ENCODE measurements at places on chromosomes 7 and 10. TPM values are rescaled to one million over a fixed set of nuclear protein-coding genes. Genes with fewer than 3 reads are reported as not detected.

Gene AFAP1L2
- 2.5 TPM for total RNA-seq

Gene NEUROD6
- not detected for total RNA-seq

Gene LRRN3
- total RNA-seq: 101 TPM

Gene TMEM196
- not detected for total RNA-seq

Gene LIPK
- not detected for total RNA-seq

Gene ARHGAP12
- total RNA-seq: 5.3 TPM

Gene TRIP6
- 36.8 TPM for total RNA-seq

Gene WNT16
- total RNA-seq: 0.09 TPM

Gene UCMA
- not detected for total RNA-seq

Gene PLEKHA1
- 14.5 TPM for total RNA-seq

Gene CYP3A7
- not detected for total RNA-seq

DNA sequence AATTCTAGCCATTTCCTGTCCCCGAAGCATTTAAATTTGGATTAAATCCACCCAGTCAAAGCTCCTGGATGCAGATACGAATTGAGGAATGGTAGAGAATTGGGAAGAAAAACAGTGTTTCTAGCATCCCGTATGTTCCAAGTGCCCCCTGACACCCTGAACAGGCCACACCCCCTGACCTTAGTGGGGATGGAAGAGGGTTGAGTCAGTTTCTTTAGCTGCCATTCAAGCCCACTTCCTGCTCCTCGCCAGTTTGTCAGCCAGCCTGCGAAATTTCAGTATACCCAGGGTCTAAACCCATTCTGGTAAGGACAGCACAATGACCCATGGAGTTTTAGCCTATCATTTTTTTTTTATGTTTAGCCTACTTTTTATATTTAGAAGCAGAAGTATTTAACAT is 101.1 kb downstream of the PKD1L1 start:
- H3K27ac ChIP-seq: no peak overlapping the region
- no peak for DNase-seq
- no peak overlapping the region for H3K4me3 ChIP-seq
- H3K36me3 ChIP-seq: no peaks in the 10 kb centered on the region

GRCh38 chr10:121791761-121792160 is 136.1 kb downstream of the ATE1 start:
- DNase-seq: no peak
- peaks cover 3% of the 10 kb centered on the region for H3K36me3 ChIP-seq
- no peak overlapping the region for H3K27ac ChIP-seq
- no peak overlapping the region for H3K4me3 ChIP-seq
- H3K27me3 ChIP-seq: no peaks in the 10 kb centered on the region

DNA sequence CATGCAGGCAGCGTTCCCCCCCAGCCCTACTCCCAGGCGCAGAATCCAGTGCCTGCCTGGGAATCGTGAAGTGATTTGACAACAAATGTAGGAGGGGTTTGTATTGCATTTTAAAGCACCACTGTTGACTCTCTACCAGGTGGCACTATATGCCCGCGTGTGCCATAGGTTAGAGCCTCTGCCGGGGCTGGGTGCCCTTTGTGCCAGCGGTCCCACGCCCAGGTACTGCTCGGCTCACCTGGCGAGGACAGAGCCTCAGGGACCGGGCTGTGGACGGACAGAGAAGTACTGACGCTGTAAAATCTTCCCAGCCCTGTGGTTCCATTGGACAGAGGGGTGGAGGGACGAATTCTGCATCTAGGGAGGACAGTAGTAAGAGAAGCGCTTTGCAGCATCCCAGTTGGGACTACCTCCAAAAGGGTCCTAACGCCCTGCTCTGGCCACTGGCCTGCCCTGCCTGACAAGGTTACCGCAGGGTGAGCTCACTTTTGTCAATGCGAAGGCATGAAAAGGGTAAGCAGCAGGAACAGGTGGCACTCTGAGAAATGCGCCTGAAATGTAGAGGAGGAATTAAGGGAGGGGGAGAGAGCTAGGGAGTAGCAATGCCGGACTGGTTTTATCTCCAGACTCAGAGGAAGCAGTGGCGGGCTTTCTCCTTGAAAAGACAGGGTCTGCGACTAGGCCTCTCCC is 788 bp upstream of the CACNA2D1 start:
- H3K36me3 ChIP-seq: no peaks in the 10 kb centered on the region
- no peak overlapping the region for H3K4me3 ChIP-seq
- no peaks in the 10 kb centered on the region for H3K27me3 ChIP-seq
- no peak for DNase-seq

- no peak overlapping the region for H3K27ac ChIP-seq
- DNase-seq: no peak
- no peaks in the 10 kb centered on the region for H3K27me3 ChIP-seq
- no peaks in the 10 kb centered on the region for H3K36me3 ChIP-seq
- no peak overlapping the region for H3K4me3 ChIP-seq
These were observed 256.2 kb upstream of the CACNA2D1 start for GRCh38 chr7:82699773-82700186.

DNA sequence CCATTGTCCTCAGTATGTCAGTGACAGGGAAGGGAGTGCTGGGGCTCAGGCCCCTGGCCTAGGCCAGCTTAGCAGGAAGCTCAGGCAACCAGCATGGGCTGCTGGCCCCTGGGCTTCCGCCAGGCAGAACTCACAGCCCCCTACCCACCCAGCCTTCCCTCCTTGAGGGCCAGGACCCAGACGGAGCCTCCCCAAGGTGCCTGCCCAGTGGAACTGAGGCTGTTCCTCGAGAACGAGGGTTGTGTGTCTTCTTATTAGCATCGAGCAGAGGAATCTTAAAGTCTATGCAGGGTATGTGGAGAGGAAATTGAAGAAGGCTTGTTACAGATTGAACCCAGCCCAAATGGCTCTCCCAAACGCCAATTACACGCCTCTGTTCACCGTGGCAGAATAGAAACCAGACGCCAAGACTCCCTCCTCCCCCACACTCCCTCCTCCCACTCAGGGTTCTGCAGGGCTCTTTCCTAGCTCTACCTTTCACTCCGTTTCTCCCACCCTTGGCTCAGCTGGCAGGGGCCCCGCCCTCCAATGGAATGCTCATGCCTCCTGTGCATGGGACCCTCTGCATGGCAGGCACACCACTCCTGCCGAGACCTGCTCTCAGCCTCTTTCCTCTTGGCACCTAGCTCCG is 134.4 kb downstream of the ZMIZ1 start:
- DNase-seq: no peak
- H3K4me3 ChIP-seq: no peak overlapping the region
- no peaks in the 10 kb centered on the region for H3K27me3 ChIP-seq

- H3K27ac ChIP-seq: no peak overlapping the region
- no peaks in the 10 kb centered on the region for H3K36me3 ChIP-seq
- no peak overlapping the region for H3K4me3 ChIP-seq
- DNase-seq: no peak
- no peaks in the 10 kb centered on the region for H3K4me1 ChIP-seq
These were observed 19.8 kb downstream of the CREB5 start for GRCh38 chr7:28432105-28432504.

DNA sequence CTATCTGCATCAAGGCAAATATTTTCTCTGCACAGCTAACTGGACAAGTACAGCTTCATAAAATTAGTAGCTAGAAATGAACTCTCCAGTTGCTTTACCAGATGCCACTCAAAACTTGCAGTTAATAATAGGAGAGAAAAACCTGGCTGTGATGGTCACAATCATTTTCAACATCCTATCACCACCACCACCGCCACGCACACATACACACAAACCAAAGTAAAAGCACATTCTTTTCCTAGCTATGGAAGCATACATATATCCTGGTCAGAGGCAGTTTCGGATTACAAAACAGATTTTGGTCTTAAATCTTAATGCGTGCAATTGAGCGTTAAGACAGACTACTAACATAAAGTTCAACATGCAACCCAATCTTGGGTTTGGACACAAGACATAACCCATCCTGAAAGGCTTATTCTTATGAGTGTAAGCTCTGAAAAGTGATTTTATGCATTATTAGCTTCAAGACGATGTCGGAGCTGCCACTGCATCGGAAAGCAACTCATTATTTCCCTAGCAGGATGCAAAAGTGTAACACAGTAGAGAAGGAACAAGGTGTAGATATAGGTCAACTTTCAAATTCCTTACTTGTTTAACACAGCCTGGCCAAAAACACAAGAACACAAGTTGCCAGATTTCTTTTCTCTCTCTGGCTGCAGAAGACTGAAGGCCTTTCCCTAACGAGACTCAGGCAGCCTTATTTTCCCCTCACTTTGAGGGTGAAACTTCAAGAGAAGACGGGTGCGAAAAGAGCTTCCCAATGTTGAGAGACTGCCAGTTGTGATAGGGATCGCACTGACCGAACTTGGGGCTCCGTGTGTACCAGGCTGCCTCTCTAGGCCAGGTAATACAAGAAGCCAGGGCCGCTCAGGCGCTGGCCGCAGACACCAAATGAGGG is 1.2 kb downstream of the CACUL1 start:
- peak overlapping the region; percentile 77 for H3K27ac ChIP-seq
- H3K4me1 ChIP-seq: peaks cover 30% of the 10 kb centered on the region
- no peak for DNase-seq
- peak overlapping the region; percentile 95 for H3K4me3 ChIP-seq
- no peaks in the 10 kb centered on the region for H3K27me3 ChIP-seq

DNA sequence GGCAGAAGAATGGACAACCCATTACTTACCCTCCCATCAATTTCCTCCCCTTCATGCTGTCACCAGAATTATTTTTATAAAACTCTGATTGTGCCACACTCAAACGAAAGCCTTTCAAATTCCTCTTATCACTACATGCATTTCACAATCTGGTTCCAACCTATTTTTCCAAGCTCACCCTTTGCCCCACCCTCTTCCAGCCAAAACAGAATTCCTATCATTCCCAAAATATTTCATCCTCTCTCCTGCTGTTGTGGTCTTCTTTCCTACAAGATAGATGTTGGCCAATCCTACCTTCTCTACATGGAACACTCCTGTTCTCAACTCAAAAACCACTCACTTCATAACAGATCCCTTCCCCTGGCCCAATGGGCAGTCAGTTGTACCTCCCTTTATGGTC is 111.5 kb downstream of the ELAPOR2 start:
- no peak overlapping the region for H3K27ac ChIP-seq
- no peak overlapping the region for H3K4me3 ChIP-seq
- no peaks in the 10 kb centered on the region for H3K4me1 ChIP-seq
- H3K36me3 ChIP-seq: no peaks in the 10 kb centered on the region
- DNase-seq: no peak

DNA sequence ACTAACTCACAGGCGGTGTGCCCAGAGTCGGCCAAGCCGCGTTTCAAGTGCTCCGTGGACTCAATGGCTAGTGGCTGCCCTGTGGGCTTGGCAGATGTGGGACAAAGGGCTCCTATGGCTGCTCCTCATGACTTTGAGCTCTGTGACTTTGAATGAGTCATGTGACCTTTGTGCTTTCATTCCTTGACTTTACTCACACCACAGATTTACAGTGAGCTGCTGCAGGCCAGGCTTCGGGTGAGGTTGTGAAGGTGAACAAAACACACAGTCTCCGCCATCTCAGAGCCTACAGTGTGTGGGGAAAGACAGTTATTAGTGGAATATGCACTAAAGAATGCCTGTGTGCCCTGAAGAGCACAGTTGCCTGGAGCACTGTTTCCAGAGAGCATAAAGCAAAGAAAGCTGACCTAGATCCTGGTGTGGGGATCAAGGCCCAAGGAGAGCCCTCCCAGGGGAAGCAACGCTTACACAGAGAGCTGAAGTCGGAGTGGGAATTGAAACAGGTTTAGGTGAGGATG is 29.7 kb upstream of the PLEKHA1 start:
- H3K27me3 ChIP-seq: no peaks in the 10 kb centered on the region
- H3K4me3 ChIP-seq: no peak overlapping the region
- no peaks in the 10 kb centered on the region for H3K4me1 ChIP-seq
- no peak for DNase-seq

DNA sequence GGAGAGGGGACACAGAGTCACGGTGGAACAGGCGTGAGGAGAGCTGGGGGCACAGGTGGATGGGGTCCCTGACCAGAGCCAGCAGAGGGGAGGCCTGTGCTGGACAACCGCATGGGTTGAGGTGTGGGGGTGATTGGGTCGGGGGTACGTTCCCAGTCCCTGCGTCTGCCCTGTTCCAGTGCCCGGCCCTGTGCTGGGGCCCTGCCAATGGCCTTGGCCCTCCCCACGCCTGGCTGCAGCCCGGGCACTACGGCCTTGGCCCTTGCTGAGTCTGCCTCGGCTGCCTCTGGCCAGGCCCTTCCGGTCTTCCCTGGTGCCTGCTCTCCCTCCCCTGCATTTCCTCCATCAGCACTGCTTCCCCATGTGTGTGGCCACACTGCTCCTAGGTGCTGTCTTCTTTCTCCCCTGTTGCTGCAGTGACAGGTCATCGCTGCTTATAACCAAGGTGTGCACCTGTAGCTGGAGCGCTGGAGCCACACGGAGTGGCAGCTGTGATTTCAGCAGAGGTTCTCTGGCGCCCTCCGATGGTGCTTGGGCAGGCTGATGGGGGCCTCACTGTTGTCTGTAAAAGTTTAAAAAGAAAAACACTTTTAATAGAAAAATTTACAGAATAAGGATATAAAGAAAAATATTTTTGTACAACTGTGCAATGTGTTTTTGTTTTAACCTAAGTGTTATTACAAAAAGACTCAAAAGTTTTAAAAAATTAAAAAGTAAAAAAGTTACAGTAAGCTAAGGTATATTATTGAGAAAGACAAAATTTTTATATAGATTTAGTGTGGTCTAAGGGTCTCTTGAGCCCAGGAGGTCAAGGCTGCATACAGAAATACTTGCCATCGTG is 45.2 kb upstream of the BHLHA15 start:
- peak; percentile 62 for DNase-seq

GRCh38 chr10:131833013-131833412 is 67.8 kb upstream of the PPP2R2D start:
- no peaks in the 10 kb centered on the region for H3K36me3 ChIP-seq
- H3K4me1 ChIP-seq: no peaks in the 10 kb centered on the region
- DNase-seq: no peak
- no peak overlapping the region for H3K27ac ChIP-seq
- H3K4me3 ChIP-seq: no peak overlapping the region

DNA sequence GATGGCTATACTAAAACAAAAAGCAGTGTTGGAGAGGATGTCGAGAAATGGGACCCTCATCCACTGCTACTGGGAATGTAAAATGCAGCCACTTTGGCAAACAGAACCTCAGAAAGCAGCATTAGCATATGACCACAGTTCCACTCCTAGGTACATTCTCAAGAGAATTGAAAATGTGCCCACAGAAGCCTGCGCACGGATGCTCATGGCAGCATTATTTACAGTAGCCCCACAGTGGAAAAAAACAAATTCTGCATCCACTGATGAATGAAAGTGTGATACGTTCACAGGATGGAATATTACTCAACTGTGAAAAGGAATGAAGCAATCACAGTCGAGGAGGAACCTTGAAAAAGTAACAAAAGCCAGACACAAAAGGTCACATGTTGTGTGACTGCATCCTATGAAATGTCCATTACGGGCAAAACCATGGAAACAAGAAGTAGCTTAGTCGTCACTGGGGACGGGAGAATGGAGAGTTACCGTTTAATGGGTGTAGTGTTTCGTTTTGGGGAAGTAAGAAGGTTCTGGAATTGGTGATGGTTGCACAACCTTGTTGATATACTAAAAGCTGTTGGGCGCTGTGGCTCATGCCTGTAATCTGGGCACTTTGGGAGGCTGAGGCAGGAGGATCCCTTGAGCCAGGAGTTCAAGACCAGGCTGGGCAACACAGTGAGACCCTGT is 2.5 kb upstream of the UPK3B start:
- DNase-seq: no peak
- no peaks in the 10 kb centered on the region for H3K27me3 ChIP-seq
- H3K36me3 ChIP-seq: no peaks in the 10 kb centered on the region
- H3K4me3 ChIP-seq: no peak overlapping the region
- H3K4me1 ChIP-seq: no peaks in the 10 kb centered on the region
